ENCODE measurements at places on chromosomes 4 and X. TPM values are rescaled to one million over a fixed set of nuclear protein-coding genes. Genes with fewer than 3 reads are reported as not detected.

Gene GAGE12J
- total RNA-seq = not detected

Gene CLDN34
- total RNA-seq = 0.31 TPM

Gene BEND4
- total RNA-seq = 25.1 TPM

Gene ACOX3
- 13.8 TPM for total RNA-seq

Gene NALF2
- 11.2 TPM for total RNA-seq

Gene CXXC4
- total RNA-seq = 4.2 TPM

Gene TAF7L
- not detected for total RNA-seq

DNA sequence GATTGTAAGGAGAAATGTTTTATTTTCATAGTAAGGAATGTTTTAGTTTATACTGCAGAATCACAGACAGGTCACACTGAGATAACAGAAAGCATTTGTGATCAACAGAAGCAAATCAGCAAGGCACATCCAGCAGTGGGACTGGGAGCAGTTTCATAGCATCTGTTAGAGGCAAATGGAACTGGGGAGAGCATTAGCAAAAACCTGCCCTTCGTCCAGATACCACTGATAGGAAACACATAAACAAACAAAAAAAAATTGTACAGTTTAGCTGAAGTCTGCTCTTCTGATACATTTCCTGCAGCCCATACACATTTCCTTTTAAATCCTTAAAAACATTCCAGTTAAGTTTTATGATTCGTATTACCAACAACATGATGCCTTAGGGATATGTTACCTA lies 374.3 kb downstream of the PCDH7 start:
- no peaks in the 10 kb centered on the region for H3K4me1 ChIP-seq
- no peaks in the 10 kb centered on the region for H3K27me3 ChIP-seq
- DNase-seq = no peak
- no peak overlapping the region for H3K4me3 ChIP-seq
- no peak overlapping the region for H3K27ac ChIP-seq

GRCh38 chr4:123168812-123169211 lies 227.8 kb upstream of the SPRY1 start:
- H3K36me3 ChIP-seq = peaks cover 3% of the 10 kb centered on the region
- no peaks in the 10 kb centered on the region for H3K4me1 ChIP-seq
- DNase-seq = no peak
- H3K4me3 ChIP-seq = no peak overlapping the region

DNA sequence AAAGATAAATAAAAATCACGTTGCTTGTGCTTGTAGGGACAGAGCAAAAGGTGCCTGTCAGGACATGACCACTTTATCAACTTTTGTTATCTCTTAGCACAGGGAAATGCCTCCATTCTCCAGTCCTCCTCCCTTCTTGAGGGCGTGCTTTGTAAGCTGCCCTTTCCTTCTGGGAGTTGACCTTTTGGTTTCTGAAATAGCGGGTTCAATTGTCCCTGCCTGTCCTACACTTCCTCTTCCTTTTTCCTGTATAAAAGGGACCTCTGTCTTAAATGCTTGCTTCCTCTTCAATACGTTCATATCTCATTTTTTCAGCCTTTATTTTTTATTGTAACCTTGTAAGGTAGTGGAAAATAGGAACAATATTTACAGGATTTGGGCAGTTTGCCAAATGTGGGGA lies 153.5 kb downstream of the SH3BGRL start:
- H3K27me3 ChIP-seq = no peaks in the 10 kb centered on the region
- H3K27ac ChIP-seq = no peak overlapping the region
- DNase-seq = no peak
- no peaks in the 10 kb centered on the region for H3K36me3 ChIP-seq

- H3K4me1 ChIP-seq = no peaks in the 10 kb centered on the region
- H3K36me3 ChIP-seq = no peaks in the 10 kb centered on the region
- DNase-seq = no peak
- no peaks in the 10 kb centered on the region for H3K27me3 ChIP-seq
- no peak overlapping the region for H3K27ac ChIP-seq
These were observed 11.9 kb downstream of the SULT1E1 start for GRCh38 chr4:69848028-69848427.

DNA sequence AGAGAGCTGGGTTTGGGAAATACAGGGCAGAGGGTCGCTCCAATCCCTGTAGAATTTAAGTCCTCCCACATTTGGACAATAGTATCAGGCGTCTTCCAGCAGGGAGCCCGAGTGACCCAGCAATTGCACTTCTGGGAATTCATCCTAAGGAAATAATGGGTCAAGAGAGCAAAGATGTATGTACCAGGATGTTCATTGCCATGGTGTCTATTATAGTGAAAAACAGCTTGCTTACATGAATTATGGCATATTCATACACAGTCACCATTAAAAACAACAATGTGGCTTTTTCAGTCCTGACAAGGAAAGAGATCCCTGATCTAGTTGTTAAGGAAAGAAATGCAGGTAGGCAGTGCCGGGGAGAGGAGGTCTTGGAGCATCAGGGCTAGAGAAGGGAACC lies 167.7 kb downstream of the PJA1 start:
- H3K4me1 ChIP-seq = no peaks in the 10 kb centered on the region
- no peak overlapping the region for H3K4me3 ChIP-seq
- H3K27ac ChIP-seq = no peak overlapping the region
- H3K36me3 ChIP-seq = no peaks in the 10 kb centered on the region

GRCh38 chr4:36111172-36111571 lies 133.1 kb downstream of the ARAP2 start:
- no peaks in the 10 kb centered on the region for H3K27me3 ChIP-seq
- no peaks in the 10 kb centered on the region for H3K4me1 ChIP-seq
- H3K36me3 ChIP-seq = no peaks in the 10 kb centered on the region
- no peak for DNase-seq
- no peak overlapping the region for H3K4me3 ChIP-seq

- no peak overlapping the region for H3K4me3 ChIP-seq
- no peaks in the 10 kb centered on the region for H3K4me1 ChIP-seq
- DNase-seq = peak; percentile 56
- H3K27me3 ChIP-seq = no peaks in the 10 kb centered on the region
- no peak overlapping the region for H3K27ac ChIP-seq
These were observed 14.2 kb upstream of the PJA1 start for GRCh38 chrX:69179380-69179911.

DNA sequence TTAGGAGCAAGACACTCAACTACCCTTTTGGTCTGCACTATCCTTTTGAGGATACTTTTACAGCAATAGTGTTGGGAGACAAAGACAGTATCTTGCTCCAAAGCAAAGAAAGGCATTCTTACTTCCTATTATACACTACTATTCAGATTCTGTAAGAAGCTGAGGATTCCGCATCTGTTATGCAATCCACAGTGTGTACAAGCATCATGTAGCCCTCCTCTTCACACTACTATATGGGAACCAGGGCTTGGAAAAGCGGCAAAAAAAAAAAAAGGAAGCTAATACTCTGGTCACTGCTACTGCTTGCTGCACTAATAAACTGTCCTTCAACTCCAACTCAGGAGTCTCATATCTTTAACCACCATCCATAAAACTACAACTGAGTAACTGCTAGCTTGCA lies 59.1 kb downstream of the FBXW7 start:
- H3K27me3 ChIP-seq = no peaks in the 10 kb centered on the region
- H3K4me3 ChIP-seq = no peak overlapping the region
- no peak for DNase-seq
- no peaks in the 10 kb centered on the region for H3K4me1 ChIP-seq

GRCh38 chrX:44101281-44101680 lies 128.1 kb upstream of the NDP start:
- no peaks in the 10 kb centered on the region for H3K4me1 ChIP-seq
- no peak overlapping the region for H3K27ac ChIP-seq
- H3K27me3 ChIP-seq = no peaks in the 10 kb centered on the region
- H3K4me3 ChIP-seq = no peak overlapping the region
- H3K36me3 ChIP-seq = peaks cover 11% of the 10 kb centered on the region

GRCh38 chr4:76681996-76682395 lies 215.9 kb downstream of the SOWAHB start:
- no peak for DNase-seq
- no peaks in the 10 kb centered on the region for H3K4me1 ChIP-seq
- no peaks in the 10 kb centered on the region for H3K27me3 ChIP-seq
- H3K27ac ChIP-seq = no peak overlapping the region
- H3K4me3 ChIP-seq = no peak overlapping the region

GRCh38 chr4:128570387-128570975 lies 239.0 kb upstream of the JADE1 start:
- no peaks in the 10 kb centered on the region for H3K27me3 ChIP-seq
- no peak overlapping the region for H3K27ac ChIP-seq
- no peaks in the 10 kb centered on the region for H3K36me3 ChIP-seq
- H3K4me1 ChIP-seq = peaks cover 7% of the 10 kb centered on the region
- no peak for DNase-seq

- H3K27me3 ChIP-seq = no peaks in the 10 kb centered on the region
- H3K4me3 ChIP-seq = no peak overlapping the region
- H3K36me3 ChIP-seq = peaks cover 18% of the 10 kb centered on the region
- no peak overlapping the region for H3K27ac ChIP-seq
- H3K4me1 ChIP-seq = no peaks in the 10 kb centered on the region
- DNase-seq = no peak
These were observed 2.2 kb upstream of the TMEM33 start for GRCh38 chr4:41932988-41933387.

DNA sequence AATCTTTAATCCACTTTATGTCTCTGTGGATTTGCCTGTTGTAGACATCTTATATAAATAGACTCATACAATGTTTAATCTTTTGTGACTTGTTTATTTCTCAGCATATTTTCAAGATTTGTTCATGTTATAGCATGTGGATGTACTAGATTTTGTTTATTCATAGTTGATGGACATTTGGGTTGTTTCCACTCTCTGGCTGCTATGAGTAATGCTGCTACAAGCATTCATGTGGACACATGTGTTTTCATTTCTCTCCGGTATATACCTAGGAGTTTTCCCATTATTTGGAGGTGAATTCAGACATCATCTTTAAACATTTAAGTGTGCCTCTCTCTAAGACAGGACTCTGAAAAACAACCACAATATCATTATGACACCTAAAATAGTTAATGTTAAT lies 2.3 kb downstream of the IKBKG start:
- H3K27me3 ChIP-seq = no peaks in the 10 kb centered on the region
- DNase-seq = no peak
- peak overlapping the region; percentile 46 for H3K4me3 ChIP-seq
- peaks cover 23% of the 10 kb centered on the region for H3K36me3 ChIP-seq

DNA sequence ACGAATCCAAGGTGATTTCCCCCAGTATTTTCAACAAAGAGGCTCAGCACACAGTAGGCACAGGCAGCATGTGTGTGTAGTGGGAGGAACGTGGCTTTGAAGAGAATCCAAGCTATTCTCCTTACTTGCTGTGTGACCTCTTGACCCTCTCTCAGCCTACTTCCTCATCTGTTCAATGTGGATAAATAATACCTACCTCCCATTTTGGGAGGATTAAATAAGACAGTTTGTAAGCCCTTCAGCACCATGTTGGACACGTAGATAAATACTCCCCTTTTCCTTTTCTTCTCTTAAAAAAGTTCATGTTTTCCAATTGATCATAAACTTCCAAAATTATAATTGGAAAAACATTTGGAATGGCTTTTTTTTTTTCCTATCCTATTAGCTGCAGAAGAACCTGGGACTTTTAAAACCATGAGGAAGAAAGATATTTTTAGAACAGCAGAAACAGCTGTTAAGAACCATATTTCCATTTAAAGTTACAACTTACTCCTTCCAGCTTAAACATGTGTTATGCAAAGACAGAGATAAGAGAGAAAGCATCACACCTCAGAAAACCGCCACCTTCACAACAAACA lies 56.1 kb upstream of the TMEM131L start:
- no peaks in the 10 kb centered on the region for H3K4me1 ChIP-seq
- no peaks in the 10 kb centered on the region for H3K27me3 ChIP-seq
- H3K4me3 ChIP-seq = no peak overlapping the region

DNA sequence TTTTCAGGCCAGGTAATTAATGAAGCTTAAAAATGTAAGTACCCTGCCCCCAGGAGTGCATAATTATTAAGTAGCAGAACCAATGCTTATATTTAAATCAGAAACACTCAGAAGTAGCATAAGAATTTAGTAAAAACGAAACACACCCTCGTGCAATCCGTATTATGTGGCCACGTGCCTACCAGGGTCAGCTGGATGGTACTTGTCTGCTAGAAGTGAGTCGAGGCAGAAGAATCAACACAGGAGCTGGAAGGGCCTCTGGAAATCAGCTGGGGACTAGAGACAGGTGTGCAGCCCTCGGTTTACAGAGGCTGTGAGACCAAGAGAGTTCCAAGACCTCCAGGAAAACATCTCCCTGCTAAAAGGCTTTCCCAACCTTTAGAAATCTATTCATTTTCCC lies 559 bp upstream of the FAM47E start:
- no peak overlapping the region for H3K27ac ChIP-seq
- H3K4me1 ChIP-seq = peaks cover 2% of the 10 kb centered on the region
- H3K4me3 ChIP-seq = peak overlapping the region; percentile 70
- DNase-seq = no peak
- H3K36me3 ChIP-seq = no peaks in the 10 kb centered on the region
- H3K27me3 ChIP-seq = no peaks in the 10 kb centered on the region

- no peak overlapping the region for H3K4me3 ChIP-seq
- no peaks in the 10 kb centered on the region for H3K27me3 ChIP-seq
- H3K36me3 ChIP-seq = no peaks in the 10 kb centered on the region
These were observed 379.8 kb downstream of the ZNF674 start for GRCh38 chrX:46165411-46165810.

DNA sequence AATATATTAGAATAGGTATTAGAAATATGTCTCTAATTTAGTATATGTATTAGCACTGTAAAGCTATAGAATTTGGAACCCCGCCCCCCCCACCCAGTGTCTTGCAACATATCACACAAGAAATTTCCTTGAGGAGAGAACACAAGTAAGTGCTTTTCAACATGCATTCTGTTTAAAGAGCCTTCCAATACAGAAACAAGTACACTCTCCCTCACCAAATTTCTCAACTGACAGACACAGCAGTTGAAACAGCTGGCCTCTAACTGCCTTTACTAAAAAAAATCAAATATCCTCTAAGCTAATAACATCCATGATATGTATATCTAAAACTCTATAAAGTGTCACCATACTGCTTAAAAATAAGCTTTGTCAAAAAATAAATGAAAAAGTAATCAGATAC lies 12.4 kb downstream of the CAMK2D start:
- DNase-seq = no peak
- no peaks in the 10 kb centered on the region for H3K4me1 ChIP-seq
- H3K27ac ChIP-seq = no peak overlapping the region

- DNase-seq = no peak
- H3K4me1 ChIP-seq = 0 out of 2 replicates have a peak, but pooled peaks cover 2% of the 10 kb centered on the region
- no peak overlapping the region for H3K27ac ChIP-seq
- H3K4me3 ChIP-seq = no peak overlapping the region
- H3K27me3 ChIP-seq = peaks cover 67% of the 10 kb centered on the region
- H3K36me3 ChIP-seq = no peaks in the 10 kb centered on the region
These were observed 10.9 kb downstream of the PITX2 start for GRCh38 chr4:110611968-110612447.
